Caco-2 (cell line): ENCODE measurements at places on chromosomes 3 and 15.

DNA sequence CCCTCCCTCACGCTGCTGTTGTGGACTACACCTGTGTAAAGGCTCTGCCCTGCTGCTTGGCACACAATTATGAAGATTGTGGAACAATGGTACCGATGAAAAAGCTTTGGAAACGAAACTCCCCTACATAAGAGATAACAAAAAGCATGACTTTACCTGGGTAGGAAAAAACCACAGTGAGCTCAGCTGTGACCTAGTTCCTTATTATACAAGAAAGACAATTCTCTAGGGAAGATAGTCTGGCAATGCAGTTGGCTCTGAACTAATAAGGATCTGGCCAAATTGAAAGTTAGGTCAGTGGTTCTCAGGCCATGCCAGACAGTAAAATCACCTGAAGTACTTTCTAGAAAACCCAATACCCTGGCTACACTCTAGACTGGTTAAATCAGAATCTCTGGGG lies 16.1 kb downstream of the CLEC3B start:
- DNase-seq = no peak

DNA sequence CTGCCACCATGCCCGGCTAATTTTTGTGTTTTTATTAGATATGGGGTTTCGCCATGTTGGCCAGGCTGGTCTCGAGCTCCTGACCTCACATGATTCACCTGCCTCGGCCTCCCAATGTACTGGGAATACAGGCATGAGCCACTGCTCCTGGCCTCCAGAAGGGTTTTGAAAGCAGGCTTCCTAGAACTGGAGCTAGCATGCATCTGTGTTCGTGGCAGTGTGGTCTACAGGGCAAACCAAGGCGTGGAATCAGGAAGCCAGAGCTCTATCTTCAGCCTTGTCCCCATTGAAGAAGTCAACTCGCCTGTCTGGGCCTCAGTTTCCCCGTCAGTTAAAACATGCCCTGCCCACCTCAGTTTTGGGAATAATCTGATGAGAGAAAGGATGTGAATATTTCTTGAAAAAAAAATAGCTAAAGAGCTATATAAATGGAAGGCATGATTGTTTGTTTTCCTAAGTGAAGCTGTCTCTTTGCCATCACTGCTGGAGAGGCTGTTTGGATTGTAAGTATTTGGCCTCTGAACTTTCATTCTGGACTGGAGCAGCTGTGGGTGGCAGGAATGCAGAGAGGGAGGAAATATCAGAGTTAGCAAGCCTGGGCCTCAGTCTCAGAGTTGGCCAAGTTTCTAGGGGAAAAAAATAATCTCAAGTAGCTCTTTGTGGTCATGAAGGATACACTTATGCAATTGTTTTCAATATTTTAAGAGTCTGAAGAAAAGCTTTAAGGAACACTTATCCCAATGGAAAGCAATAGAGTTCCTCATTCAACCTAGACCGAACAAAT lies 36.5 kb upstream of the UACA start:
- DNase-seq = peak; percentile 37

GRCh38 chr3:167587651-167588050 lies 66.1 kb downstream of the WDR49 start:
- DNase-seq = no peak

- peak; percentile 31 for DNase-seq
These were observed 329.7 kb downstream of the RORA start for GRCh38 chr15:60899322-60899966.

DNA sequence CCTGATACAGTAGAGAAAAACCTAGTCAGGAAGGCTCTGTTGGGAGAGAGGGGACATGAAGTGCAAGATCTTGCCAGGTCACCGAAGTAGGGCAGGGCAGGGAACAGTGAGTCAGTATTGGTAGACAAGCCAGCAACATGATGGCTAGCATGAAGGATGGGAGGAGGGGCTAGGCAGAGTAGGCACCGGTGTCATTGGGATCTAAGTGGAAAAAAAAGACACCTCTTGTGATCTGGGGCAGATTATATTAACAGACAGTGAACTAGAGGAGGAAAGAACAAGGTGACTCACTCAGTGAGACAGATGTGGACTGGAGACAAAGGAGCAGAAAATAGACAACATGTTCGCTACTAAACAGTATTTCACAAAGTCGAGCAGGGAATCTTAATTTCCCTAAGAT lies 149.2 kb upstream of the SLC24A5 start:
- DNase-seq = no peak

DNA sequence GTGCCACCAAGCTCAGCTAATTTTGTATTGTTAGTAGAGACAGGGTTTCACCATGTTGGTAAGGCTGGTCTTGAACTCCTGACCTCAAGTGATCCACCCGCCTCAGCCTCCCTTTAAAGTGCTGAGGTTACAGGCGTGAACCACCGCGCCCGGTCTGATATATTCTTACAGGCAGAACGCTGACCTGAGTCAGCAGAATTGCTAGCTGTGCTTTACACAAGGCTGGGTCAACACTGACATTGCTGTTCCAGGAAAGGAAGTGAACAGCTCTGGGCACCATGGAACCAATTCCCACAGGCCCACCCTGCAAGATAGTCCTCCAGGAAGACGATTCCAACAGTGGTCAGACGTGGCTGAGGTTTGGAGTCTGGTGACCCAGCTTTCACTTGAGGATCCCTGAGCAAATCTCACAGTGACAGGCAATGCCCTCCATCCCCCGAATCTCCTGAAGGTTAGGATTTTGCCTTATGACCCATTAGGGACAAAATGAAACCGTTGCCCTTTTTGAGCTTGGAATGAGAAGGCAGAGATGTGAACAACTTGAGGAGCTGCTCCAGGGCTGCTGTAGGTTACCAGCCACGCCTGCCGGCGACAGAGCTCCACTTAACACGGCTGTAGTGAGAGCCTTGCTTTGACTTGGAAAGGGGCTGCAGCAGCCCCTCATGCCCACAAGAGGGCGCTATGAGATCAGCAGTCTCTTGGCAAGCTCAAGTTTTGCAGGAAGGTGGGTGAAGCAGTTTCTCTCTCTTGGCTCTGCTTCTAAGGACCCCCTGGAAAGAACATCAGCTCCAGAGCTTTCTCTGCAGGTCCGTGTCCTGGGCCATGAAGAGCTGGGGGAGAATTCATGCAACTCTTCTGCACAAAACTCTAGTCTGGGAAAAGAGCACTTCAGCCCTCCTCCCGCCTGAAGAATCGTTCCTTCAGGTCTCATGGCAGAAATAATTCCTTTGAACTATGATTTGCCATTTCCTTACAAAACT lies 74.1 kb downstream of the SENP2 start:
- peak; percentile 78 for DNase-seq

DNA sequence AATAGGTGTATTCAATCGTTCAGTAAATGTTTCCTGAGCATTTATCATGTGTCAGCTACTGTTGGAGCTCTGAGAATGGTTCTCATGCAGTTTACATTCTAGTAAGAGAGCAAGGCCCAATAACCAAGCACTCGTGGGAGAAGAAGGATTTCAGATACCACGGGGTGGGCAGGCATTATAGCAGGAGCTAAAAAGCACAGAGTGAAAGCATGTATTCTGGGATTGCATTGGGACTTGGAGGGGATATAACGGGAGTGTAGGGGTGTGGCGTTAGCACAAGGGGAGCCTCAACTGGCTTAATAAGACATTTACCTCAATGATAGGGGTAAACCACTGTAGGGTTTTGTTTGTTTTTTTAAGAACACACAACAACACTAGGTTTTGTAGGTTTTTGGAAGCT lies 1.6 kb upstream of the SIAH2 start:
- no peak for DNase-seq

- DNase-seq = no peak
These were observed 1.4 kb downstream of the HTD2 start for GRCh38 chr3:58307639-58308215.

DNA sequence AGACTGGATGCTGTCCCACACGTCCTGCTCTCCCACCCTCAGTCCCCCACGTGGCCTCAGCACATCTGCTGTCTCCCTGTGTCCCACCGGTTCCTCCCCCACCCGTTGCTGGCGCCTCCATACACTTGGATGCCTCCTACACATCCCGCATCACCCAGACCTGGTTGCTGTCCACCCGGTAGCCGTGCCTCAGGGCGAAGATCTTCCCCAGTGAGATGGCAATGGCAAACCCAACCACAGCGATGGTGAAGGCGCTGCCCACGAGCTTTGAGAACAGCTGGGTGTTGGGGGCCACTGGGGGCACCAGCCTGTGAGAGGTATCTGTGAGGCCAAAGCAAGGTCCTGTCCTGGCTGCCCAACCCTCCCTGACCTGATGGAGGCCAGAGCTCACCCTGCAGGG lies 4.4 kb downstream of the SLC26A6 start:
- DNase-seq = no peak

- DNase-seq = no peak
These were observed at the start of gene CD86 for GRCh38 chr3:122055215-122055614. Gene CD86, plus strand, starts transcription at chr3:122055362. Its CDS starts 128 bp downstream, at chr3:122055490.

GRCh38 chr3:161454615-161455014 lies 42.0 kb upstream of the OTOL1 start:
- no peak for DNase-seq

GRCh38 chr15:88057836-88058235 lies 198.7 kb downstream of the NTRK3 start:
- DNase-seq = no peak

- no peak for DNase-seq
These were observed 146.9 kb upstream of the RARB start for GRCh38 chr3:25281041-25281731.

- no peak for DNase-seq
These were observed 788.7 kb downstream of the OTOL1 start for GRCh38 chr3:162285259-162285658.

GRCh38 chr3:143298886-143299535 lies 179.4 kb downstream of the CHST2 start:
- DNase-seq = no peak

DNA sequence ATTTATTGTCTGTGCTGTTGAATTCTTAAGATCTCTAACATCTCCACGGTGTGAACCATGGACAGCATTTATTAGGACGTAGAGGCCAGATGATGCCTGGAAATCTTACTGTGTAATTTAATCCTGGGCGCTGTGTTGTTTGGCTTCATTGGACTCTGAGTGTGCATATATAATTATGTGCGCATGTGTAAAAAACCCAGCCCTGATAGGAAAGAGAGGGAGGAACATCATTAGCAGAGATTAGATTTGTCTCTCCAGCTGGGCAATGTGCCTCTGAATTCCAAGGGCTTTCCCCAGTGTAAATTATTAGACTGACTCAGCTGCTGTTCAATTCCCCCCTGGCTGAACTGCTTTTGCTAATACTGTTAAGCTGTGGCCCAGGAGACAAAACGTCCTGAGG lies 39.6 kb downstream of the MAP3K13 start:
- no peak for DNase-seq

- no peak for DNase-seq
These were observed 712.5 kb downstream of the PLOD2 start for GRCh38 chr3:145448436-145448835.

DNA sequence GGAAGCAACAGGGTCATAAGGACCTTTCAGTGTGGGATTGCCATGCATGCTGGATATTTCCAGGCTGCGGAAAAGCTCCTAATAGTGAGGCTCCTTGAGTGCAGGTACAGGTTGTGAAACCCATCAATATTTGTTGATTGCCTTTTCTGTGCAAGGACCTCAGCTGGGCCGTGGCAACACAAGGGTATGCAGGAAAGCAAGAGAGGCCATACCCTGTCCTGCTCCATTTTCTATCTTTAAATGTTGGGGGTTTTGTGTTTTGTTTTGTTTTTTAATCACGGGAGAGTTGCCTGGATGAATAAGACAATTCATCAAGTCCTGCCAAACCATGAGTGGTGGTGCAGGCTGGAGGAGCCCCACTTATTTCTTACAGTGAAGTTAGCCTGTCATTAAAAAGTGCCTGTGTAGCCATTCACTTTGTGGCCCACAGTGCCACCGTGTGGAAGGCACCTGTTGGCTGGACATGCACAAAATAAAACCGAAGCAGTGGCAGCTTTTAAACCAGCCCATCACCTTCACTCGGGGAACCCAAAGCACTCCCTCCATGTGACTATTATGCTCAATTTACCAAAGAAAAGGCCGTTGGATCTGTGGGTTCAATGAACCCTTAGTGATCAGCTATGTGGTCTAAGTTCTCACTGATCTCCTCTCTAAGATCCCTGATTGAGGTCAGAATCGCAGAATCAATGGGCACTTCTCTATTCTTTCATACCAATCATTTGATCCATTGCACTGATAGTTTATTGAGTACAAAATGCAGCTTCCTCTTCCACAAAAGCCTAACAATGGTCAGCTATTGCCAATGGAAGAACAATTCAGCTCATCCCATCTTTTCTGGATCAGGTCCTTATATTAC lies 42.2 kb downstream of the CLDN18 start:
- DNase-seq = peak; percentile 64

GRCh38 chr3:156792945-156793344 lies 33.2 kb upstream of the LEKR1 start:
- DNase-seq = no peak

- DNase-seq = no peak
These were observed 54.5 kb downstream of the IQSEC1 start for GRCh38 chr3:13018561-13019242.

GRCh38 chr3:102449341-102449740 lies 14.5 kb downstream of the ZPLD1 start:
- no peak for DNase-seq

DNA sequence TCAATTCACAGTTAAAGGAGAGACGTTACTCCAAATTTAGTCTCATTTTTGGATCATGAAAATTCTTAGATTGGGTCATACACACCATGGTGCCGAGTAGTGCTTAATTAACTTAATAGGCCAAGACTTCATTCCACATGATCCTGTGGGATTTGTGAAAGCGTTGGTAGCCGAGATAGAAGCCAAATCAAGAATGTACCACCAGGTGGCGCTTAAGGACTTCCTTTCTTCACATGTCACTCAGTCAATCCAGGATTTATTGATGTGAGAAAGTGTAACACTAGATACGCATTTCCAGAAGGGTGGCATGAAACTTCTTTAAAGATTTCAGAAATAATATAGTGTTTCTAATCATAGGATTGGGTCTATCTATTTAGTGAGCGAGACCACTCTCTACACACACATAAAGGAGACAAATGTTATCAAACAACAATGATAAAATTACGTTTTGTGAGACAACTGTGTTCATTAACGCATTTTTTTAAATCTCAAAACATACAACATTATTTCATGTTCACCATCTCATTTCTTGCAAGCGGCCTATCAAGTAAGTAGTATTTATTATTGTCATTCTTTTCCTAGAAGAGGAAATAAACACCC lies 436.1 kb downstream of the CHL1 start:
- DNase-seq = peak; percentile 65

DNA sequence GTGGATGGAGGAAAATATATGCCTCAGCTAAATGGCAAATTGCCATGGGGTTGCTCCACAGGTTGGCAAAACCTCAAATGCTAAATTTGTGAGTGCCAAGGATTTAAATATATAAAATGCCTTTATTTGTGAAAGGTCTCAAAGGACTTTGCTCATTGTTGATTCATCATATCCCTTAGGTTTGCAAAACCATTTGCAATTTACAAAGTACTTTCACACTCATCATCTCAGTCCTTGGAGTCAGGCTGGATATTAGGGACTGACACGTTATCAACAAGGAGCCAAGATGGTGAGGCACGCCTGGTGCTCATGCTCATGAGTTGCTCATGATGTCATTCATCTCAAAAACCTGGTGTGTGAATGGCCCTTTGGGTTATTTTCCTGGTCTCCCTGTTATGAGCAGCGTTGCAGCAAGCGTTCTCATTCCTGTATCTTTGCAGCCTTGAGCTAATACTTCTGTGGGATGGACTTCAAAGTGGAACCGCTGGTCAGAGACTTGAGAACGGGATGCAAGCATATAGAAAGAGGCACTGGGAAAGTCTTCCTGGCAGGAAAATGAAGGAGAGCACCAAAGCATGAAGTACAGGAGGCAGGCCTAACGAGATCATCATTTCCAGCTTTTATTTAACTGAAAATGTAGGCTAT lies 66.0 kb downstream of the MYO1E start:
- no peak for DNase-seq
